Stimulated activated CD4-positive, alpha-beta T cell treated with anti-CD3 and anti-CD28 coated beads, Interleukin-4, amount 100 ng/mL, for 24 hours (primary cell): ENCODE measurements at places on chromosomes 6 and 20.

GRCh38 chr20:49627329-49627761 lies 59.4 kb upstream of the PTGIS start:
- DNase-seq, result no peak

DNA sequence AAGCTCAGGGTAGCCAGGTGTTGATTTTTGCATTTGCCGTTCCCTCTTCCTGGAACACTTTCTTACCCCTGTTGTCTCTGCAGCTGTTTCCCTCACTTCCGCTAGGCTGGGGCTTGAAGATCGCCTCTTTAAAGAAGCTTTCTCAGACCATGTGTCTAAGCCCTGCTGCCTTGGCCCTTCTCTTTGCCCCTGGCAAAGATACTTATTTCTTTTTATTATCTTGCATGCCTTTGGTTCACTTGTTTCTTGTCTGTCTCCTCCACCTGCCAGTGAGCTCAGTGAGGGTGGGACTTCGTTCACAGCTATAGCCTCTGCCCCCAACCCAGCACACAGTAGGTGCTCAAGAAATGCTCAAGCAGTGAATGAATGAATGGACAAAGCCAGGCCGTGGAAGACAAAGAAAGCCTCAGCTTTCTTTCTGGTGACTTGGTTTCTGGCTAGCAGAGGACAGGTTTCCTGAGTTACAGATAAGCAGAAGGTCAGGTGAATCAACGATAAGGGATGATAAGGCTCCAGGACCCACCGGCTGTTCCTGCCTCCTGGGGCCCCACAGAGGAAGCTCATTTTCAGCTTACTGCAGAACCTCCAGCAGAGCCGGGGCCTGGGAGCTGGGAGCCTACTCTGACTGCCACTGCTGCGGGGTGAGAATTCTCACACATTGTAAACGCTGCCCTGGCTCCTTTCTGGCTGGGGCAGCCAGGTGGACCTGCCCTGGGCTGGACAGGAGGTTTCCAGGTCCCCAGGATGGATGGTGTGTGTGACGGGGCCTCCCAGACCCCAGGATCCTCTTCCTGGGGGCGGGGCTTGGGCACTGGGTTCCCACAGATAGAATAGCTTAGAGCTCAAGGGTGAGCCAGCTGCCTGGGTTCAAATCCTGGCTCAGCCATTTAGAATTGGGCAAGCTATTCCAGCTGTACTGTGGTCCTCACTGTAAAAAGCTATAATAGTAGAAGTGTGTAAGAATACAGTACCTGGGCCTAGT lies 29.8 kb downstream of the SNAI1 start:
- no peak for DNase-seq

- DNase-seq, result no peak
Observed at GRCh38 chr20:46803123-46804020, 91.3 kb upstream of the EYA2 start.

GRCh38 chr6:3244003-3244831 lies 14.5 kb upstream of the PSMG4 start:
- no peak for DNase-seq

- DNase-seq, result no peak
Observed at GRCh38 chr6:30462482-30462881, 26.8 kb upstream of the HLA-E start.

DNA sequence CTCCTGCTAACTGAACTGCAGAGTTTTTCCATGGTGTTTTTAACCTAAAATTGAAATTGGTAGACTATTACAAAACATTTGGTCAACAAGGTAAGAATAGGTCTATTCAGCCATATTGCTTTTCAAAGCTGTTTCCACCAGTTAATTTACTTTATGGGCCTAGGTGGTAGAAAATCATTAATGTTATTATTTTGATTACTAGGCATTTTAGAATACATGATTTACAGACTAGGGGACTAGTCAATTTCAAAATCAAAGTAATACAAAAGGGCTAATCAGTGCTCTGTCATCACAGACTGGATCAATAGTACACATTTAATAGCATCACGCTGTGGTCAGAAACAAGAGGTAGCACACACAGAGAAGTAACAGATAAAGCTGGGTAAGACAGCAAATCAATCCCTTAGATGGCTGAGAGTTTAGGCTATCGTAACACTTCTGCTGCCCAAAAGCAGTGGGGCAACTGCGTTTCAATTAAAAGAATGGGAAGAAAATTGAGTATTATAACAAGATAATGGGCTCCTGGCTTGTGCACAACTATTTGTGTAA lies 114.4 kb downstream of the NRSN1 start:
- DNase-seq, result no peak

DNA sequence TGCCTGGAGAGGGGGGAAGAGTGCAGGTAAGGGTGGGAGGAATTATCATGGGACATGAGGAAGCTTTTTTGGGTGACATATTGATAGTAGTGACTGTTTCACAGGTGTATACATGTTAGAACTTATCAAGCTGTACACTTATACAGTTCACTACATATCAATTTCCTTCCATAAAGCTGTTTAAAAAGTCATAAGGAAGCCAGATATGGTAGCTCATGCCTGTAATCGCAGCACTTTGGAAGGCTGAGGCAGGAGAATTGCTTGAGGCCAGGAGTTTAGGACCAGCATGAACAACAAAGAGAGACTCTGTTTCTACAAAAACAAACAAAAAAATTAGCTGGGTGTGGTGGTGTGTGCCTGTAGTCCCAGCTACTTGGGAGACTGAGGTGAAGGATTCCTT lies 21.7 kb downstream of the ZSCAN12 start:
- DNase-seq, result no peak

- DNase-seq, result no peak
Observed at GRCh38 chr6:16446273-16446672, 207.9 kb downstream of the GMPR start.

DNA sequence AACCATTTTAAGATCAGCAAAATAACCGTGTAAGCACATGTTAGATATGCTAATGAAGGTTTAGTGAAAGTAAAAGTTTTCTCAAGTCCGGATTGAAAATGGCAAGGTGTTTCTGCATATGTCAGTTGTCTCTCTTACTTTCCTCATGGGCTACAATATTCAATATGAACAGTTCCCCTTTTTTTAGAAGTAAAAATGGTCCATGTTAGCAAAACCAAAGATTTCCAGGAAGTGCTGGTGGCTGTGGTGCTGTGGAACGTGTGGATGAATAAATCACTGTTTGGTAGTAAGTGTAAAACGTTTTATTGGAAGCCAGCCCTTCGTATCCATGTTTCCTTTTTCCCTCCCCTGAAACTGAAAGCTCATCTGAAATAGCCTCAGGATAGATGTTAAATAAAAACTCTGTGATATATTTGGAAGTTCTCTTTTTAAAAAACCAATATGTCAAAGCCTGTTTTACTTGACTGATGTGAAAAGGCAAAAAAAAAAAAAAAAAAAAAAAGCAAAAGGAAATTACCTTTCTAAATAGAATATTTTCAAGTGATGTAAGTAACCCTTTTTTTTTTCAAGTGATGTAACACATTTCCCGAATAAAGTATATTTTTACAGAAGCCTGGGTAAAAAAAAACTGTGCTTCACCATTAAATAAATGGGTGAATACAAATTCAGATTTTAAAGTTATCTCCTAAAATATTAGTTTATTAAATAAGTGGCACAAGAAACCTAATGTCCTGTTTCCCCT lies 41.9 kb downstream of the PLEKHG1 start:
- DNase-seq, result no peak

- no peak for DNase-seq
Observed at GRCh38 chr20:44566018-44566417, 16.4 kb upstream of the PKIG start.

DNA sequence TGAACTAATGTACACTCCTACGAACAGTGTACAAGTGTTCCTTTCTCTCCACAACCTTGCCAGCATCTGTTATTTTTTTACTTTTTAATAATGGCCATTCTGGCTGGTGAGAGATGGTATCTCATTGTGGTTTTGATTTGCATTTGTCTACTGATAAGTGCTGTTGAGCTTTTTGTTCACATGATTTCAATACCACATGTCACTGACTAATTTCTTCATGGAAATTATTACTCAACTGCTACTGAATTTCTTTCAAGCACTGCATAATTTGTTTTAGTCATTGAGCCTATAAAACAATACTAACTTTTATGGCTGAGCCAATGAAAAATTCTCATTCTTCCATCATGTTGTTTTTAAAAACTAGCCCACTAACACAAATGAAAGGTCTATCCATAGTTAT lies 115.4 kb downstream of the FRK start:
- DNase-seq, result no peak

GRCh38 chr20:51392614-51393186 lies 149.8 kb downstream of the NFATC2 start:
- DNase-seq, result no peak

DNA sequence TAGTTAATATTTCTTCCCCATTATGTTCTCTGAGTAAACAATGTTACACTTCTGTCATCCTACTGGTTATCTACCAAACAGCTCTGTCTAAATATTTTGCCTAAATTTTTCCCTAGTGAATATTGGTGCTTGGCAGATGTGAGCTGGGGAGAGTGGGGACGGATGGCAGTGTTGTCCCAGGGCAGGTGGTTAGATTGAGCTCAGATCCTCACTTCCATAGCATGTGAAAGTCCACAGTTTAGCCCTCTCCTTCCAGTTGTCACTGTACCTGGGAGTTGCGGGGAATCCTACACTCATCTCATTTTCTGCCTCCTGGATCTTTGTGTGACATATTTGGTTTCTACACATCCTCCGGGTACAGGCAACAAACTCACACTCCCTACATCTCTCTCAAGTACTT lies 484.9 kb downstream of the EPM2A start:
- DNase-seq, result no peak

- no peak for DNase-seq
Observed at GRCh38 chr6:95117236-95117635, 460.1 kb upstream of the MANEA start.

DNA sequence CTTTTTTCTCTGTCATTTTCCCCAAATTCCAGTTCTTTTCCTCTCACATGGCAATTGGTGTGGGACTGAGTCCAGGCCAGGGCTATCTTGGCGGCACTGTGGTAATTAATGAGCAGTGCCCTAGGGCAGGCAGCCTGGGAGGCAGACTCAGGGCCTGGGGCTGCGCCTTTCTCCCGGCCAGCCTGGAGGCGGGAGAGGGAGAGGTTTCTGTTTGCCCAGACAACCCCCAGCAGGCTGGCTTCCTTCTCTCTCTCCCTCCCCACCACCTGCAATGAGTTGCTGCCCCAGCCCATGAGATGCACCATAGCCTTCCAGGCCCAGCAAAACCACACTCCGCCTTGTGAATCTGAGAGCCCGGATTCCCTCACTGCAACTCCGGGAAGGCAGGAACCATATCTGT lies 15.1 kb upstream of the CCDC167 start:
- no peak for DNase-seq

GRCh38 chr6:83827050-83827449 lies 26.1 kb upstream of the RIPPLY2 start:
- DNase-seq, result no peak

- peak; percentile 22 for DNase-seq
Observed at GRCh38 chr6:160013987-160014868, 45.3 kb downstream of the IGF2R start.

- peak; percentile 78 for DNase-seq
Observed at GRCh38 chr6:7073821-7074525, 33.8 kb upstream of the RREB1 start.

- DNase-seq, result peak; percentile 17
Observed at GRCh38 chr6:43570876-43571441, 4.9 kb downstream of the XPO5 start.

- no peak for DNase-seq
Observed at GRCh38 chr6:43103253-43103876, 27.3 kb downstream of the PTK7 start.

- no peak for DNase-seq
Observed at GRCh38 chr6:119311514-119312142, 37.9 kb downstream of the MAN1A1 start.

DNA sequence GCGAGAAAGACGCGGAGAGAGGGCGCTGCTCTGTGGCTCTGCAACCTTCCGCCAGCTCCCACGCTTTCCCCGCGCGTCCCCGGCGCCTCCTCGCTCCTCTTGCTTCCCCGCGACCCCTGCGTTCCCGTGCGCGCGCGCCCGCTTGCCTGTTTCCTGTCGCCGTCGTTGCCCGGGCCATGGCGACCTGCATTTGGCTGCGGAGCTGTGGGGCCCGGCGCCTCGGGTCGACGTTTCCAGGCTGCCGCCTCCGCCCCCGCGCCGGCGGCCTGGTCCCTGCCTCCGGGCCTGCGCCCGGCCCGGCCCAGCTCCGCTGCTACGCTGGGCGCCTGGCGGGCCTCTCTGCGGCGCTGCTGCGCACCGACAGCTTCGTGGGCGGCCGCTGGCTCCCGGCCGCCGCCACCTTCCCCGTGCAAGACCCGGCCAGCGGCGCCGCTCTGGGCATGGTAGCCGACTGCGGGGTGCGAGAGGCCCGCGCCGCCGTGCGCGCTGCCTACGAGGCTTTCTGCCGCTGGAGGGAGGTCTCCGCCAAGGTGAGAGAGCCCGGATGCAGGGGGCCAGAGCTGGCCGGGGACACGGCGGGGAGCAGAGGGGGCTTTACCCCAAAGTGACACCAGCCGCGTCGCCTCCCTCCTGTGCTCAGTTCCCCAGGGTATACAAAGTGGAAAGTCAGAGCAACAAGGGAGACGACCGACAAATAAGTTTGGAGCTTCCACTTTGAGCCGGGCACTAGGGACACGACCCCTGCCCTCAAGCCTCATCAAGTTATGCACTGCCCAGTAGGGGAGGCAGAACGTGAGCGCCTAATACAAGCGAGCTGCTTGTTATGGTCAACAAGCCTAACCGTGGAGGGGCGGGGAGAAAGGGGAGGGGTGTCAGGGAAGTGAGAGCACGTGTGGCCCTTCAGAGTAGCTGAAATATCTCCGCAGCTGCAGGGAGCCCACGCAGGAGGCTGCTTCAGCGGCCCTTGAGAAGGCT lies at the start of gene ALDH5A1:
Gene ALDH5A1 (plus strand): TSS at position 149 of the 975 bp plus-strand sequence. CDS start 28 bp downstream, at position 177.
- DNase-seq, result peak; percentile 82

DNA sequence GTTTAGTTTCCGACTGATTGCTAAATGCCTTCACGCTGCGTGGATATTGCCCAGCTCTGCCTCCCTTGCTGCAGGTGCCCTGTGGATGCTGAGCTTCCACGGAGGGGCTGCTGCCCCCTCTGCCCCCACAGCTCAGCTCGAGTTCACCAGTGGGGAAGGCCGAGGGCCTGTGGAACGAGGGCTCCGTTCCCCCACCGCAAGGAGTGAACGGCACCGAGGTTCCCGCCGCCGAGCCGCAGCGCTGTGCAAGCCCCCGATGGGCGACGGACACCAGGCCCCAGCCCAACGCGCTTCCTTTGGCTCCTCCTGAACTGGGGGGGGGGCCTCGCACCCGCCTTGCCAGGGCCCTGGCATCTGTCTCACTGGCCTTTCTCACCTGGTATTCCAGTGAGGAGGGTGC lies 17.7 kb downstream of the DLL1 start:
- DNase-seq, result no peak
